M059J (cell line): ENCODE measurements at places on chromosomes 7 and 10. TPM values are rescaled to one million over a fixed set of nuclear protein-coding genes. Genes with fewer than 3 reads are reported as not detected.

The GPR15LG gene
- not detected in 2 replicates for total RNA-seq

DNA sequence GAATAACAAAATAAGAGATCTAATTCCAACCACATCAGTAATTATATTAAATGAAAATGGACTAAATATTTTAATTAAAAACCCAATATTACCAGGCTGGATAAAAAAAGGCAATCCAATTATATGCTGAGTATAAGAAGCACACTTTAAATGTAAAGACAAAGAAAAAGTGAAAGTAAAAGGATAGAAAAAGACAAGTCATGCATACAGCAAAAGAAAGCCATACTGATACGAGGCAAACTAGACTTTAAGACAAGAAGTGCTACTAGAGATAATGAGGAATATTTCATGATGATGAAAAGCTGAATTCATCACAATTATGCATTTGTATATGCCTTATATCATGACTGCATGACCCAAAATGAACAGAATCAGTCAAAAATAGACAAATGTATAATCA lies 628.6 kb downstream of the PHTF2 start:
- DNase-seq: peak; percentile 12

DNA sequence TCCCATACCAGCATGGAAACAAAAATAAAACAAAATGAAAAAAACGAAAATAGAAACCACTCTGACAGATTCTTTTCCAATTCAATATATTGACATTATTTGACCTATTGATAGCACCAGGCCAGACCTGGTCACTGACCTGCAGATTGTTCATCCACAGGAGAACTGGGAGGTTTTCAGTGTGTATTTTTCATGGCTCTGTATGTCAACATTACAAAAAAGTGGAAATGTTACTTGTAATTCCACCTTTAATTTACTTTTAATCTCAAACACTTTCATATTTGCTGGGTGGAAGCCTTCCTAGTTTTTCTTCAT lies 2.9 kb downstream of the HKDC1 start:
- no peak for DNase-seq

DNA sequence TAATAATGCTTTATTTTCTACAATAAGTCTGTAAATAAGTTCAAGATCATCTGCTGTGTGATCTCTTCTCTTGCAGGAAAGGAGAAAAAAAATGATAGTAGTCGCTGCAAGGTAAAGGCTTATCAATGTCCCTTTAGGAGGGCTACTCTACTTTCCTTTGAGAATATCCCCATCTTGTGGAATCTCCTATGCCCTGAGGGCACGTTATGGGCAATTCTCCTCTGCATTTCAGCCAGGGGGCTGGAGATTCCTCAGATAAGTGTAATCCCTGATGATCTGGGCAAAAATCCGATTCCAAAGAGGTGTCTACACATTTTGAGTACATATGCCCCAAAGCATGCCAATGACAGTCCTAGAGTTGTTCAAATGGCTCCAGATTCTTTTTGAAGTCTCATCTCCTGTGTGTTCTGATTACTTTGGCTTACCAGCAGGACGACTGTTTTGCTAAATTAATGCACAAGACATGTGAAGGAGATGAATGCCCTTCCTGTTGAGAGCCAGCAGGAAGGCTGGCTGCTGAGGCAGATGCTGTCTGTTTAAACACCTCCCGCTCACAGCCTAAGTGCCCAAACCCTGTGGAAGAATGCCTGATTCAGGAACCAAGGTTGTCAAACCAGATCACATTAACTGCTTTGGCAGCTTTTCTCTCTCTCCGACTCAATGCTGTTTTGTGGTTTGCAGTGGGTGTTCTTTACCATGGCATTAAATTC lies 171.2 kb upstream of the COL1A2 start:
- DNase-seq: peak; percentile 68

DNA sequence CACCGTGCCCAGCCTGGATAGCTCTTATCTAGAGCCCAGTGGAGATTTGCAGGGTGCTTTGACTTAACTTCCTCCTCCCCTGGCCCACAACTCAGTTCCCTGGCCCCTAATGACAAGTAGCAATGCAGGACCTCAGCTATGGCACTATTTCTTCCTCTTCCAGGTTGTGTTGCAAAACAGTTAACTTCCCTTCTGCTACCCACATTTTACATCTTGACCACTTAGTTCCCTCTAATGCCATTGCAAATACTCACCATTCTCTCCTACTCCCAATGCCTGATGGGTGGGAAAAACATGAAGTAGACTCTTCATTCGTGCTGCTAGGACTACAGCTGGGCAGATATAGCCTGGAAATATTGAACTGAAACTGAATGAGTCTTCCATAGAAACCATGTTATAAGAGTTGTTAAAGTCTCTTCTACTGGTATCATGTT lies 39.1 kb upstream of the FGL2 start:
- DNase-seq: no peak
